ENCODE measurements at places on chromosomes 5 and 9.

GRCh38 chr5:11642438-11642837 is 261.8 kb downstream of the CTNND2 start:
- no peak for DNase-seq

DNA sequence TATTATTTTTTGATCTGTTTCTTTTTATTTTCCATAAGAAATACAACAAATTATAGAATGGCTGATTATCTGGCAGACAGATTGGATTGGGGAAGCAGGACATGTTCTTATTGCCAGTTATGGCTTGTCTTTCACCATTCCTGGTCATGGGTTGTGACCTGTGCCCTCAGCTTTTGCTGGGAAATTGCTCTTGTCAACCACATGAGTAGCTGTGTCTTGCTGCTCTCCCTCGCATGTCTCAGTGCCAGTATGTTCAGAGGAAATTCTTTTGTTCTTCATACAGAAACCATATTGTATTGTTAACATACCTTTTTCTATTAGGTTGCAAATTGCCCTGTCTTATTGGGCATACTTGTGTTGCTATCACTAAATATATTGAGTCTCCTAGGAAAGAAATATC is 344.1 kb downstream of the OSTF1 start:
- no peak for DNase-seq

DNA sequence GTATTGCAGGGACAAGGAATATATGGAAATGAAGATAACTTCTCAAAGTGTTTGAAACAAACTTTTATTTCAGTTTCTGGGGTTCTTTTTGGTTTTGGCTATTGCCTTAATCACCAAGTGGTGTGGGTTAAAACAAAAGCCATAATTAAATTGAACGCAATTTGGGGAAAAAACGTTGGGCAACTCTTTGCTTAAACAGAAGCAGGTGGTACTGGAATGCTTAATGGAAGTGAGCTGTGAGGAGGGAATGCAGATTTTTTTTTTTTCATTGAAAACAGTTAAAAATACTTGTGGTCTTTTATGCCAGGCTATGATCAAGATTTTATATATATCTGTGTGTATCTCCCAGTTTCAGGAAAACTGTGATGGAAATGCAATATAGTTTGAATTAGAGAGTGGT is 195.7 kb upstream of the TUT7 start:
- DNase-seq, result no peak

GRCh38 chr5:140556438-140556837 is 835 bp downstream of the SRA1 start:
- DNase-seq, result no peak

- peak; percentile 29 for DNase-seq
Measured at GRCh38 chr9:72396247-72397091, 31.5 kb upstream of the ZFAND5 start.

DNA sequence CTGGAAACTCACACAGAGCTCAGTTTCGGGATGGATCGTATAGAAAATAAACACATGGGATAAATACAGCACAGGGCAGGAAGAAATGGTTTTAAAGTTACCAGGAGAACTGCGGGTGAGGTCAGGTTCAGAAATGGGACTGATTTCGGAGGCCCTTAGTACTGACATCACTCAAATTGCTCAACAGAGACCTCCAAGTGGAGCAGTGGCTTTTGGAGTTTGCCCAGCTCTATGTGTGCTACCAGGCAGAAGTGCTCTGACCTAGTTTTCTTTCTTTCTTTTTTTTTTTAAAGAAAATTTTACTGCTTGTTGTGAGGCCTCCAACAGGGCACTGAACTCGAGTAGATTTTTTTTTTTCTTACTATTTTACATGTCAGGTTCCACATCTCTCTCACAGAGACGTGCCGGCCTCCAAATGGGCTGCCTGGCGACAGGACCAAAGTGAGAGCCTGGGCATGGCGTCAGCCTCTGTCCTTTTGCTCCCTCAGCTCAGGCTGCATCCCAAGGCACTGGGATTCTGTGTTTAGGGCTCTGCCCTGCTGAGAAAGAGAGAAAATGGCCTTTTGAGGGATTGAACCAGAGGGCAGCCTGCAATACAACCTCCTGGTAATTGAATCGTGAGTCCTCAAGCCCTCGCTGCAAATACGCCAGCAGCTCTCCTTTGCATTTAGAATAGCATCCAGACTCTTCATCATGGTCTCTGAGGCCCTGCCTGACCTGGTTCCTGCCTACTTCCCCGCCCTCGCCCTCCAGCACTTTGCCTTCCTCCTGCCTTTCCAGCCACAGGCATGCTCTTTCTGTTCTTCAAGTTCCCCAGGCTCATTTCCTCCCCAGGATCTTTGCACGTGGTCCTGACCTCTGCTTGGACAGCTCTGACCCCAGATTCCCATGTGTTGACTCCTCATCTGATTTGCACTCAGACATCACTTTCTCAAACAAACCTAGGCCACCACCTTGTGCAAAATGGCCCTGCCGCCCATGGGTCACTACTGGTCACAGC is 173.5 kb downstream of the FGF1 start:
- DNase-seq, result no peak

- no peak for DNase-seq
Measured at GRCh38 chr5:103526164-103526915, 36.2 kb downstream of the NUDT12 start.

GRCh38 chr9:15525958-15526357 is 15.2 kb upstream of the PSIP1 start:
- DNase-seq, result no peak

- DNase-seq, result no peak
Measured at GRCh38 chr5:89276566-89277305, 393.8 kb upstream of the MEF2C start.

DNA sequence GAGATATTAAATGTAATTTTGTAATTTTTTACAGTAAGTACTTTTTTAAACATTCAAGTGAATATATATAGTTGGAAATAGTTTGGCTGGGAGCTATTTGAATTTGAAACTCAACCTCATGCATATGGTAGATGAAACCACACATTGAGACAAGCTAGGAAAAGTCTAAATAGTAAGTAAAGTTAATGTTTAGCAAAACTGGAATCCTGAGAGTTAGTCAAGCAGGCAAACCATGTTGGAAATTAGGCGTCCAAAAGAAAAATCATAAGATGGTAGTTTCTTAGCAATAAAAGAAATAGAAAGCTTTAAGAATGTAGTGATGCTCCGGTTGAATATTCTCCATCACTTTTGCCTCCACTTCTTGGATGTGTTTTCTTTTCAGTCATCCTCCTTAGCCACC is 657.1 kb upstream of the CDH10 start:
- no peak for DNase-seq

DNA sequence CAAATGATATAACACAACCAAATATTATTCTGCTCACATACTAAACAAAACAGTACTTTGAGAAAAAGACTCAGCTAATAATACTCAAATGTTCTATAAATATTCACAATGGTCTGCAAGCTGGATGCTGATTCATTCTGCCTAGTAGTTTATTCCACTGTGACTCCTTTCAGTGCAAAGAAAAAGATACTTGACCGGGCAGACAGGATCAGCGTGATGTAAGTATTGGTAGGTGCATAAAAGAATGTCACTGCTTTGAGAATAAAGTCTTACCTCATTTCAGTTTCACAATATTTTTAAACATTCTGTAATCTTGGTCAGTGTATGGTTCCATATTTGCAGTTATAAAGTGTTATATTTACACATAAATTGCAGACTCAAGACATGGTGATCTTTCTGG is 223.0 kb upstream of the NUDT12 start:
- no peak for DNase-seq

DNA sequence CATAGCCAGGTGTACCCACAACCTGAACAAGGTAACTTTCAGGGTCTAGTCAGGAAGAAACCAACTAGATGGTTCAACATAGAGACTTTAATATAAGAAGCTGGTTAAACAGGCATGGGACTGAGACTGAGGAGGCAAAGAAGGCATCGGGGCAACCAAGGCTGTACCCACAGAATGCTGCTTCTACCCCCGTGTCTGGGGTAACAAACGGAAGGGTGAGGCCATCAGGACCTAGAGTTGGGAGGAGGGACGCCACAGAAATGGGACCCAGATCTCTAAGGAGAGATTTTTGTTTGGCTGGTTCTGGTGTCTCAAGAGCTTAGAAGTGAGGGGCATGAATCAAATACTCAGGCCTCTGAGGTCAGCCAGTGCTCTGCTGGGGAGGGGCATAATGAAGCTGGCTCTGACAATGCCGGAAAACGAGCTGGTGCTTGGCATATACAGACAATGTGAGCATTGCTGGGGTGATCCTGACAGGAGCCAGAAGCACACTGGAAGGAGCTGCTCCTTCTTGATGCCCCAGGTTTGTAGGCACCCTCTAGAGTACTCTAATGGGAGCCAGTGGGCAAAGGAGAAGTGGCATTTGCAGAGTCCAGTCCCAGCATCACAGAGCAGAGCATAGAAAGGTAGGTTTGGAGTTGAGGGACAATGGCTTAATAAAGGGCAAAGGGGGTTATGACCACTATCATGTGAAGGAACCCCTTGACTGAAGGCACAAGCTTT is 3.7 kb downstream of the MLANA start:
- DNase-seq, result no peak

DNA sequence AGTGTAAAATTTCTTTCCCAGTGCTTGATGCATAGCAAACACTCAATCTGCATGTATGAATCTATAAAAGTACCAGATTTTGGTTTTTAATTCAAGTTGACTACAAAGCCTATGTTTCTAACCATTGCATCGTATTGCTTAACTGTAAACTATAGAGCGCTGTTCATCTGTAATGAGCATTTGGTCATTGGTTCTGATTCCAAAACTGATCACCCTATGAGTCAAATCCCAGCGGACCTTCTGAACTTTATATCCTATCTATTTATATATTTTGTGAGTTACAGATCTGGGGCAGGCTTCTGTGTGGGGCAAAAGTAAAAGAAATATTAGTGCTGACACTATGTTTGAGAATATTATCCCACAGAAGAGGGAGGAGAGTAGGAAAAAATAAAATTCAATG is 305.7 kb upstream of the TNC start:
- DNase-seq, result no peak

DNA sequence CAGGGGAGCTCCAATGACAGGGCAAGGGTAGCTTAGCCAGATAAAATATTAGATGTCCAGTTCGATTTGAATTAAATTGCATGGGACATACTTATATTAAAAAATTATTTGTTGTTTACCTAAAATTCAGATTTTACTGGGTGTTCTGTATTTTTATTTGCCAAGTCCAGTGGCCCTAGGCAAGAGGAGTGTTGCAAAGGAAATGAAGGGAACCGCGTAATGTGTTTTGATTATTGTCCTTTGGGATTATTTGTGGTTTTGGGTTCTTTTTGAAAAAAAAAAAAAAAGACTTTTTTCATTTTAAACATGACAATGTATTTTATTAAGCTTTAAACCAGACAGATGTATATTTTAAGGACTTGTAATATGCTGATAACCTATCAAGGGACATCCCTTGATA is 179.3 kb downstream of the C9orf152 start:
- DNase-seq, result no peak

GRCh38 chr9:137694962-137695875 is 76.4 kb downstream of the EHMT1 start:
- DNase-seq, result peak; percentile 23

GRCh38 chr5:51902512-51902911 is 519.3 kb downstream of the ISL1 start:
- no peak for DNase-seq

- DNase-seq, result no peak
Measured at GRCh38 chr9:136516191-136516654, 29.6 kb downstream of the NOTCH1 start.

GRCh38 chr5:88671106-88671504 is 211.9 kb downstream of the MEF2C start:
- DNase-seq, result no peak

GRCh38 chr5:35087991-35088390 is 40.2 kb upstream of the AGXT2 start:
- DNase-seq, result no peak

DNA sequence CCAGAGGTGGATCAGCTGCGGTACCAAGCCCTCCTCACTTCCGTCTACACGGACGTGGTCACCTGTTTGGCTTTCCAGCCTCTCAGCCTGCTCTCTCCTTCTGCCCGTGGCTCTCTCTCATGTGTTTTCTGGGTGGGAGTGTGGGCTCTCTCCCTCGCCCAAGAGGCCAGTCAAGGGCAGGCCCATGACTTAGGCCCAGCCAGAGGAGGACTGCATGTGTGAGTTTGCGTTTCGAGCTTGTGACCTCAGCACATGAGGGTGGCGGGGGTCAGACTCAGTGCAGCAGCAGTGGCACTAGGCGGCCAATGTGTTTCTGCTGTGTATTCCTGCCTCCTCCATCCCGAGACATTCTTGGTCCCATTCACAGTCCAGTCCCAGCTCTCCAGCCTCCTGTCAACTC is 82.5 kb upstream of the SMIM23 start:
- no peak for DNase-seq

- DNase-seq, result no peak
Measured at GRCh38 chr9:78900500-78900899, 603.6 kb downstream of the PSAT1 start.

DNA sequence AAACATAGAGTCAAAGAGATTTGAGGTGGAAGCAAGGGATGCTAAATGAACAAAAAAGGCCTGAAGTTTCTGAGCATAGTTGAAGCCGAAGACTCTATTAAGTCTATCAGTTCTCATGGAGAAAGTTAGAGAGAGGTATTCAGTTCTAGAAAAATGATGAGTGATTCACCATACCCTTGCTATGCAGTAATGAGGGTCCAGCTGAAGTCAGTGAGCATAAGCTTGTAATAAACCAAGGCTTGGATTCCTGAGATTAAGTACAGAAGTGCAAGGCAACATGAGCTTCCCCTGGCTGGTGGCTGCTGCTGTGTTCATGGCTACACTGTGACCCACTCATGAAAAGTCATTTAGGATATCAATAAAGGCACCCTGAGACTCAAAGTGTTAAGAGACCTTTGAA is 129.7 kb upstream of the MTAP start:
- DNase-seq, result no peak

GRCh38 chr9:72586388-72587130 is 65.2 kb downstream of the TMC1 start:
- peak; percentile 92 for DNase-seq

Measured in SW480 (cell line).